ENCODE measurements at places on chromosomes 1 and 21. TPM values are rescaled to one million over a fixed set of nuclear protein-coding genes. Genes with fewer than 3 reads are reported as not detected.

The PYHIN1 gene
- total RNA-seq = not detected

The LEFTY2 gene
- total RNA-seq = not detected

The MRTO4 gene
- 46.8 TPM for total RNA-seq

The UBR4 gene
- 49.5 TPM for total RNA-seq

The TTC24 gene
- not detected for total RNA-seq

Measured in airway epithelial cell (primary cell).